CD4-positive, CD25-positive, alpha-beta regulatory T cell (primary cell): ENCODE measurements at places on chromosomes 6 and 20.
A peak's percentile ranks its signal among the peaks of the same experiment; 100 is the strongest.

DNA sequence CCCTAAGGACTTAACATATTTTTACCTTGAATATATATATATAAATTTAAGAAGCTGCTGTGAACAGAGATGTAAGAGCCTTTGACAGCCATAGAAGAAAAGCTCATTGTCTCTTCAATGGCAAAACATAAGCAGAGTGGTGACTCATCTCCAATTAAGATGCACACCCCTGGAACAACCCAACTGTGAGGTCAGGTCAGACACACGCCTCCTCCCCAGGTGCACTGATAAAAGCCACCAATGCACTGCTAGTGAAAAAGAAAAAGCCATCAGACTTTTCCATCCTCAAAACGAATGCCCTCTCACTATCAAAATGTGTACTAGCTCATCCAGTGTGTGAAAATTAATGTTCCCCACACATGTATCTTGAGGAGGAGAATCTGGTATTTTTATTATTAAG lies 100.1 kb downstream of the SMLR1 start:
- DNase-seq, result no peak

GRCh38 chr6:169378620-169379381 lies 125.2 kb upstream of the THBS2 start:
- no peak for DNase-seq

DNA sequence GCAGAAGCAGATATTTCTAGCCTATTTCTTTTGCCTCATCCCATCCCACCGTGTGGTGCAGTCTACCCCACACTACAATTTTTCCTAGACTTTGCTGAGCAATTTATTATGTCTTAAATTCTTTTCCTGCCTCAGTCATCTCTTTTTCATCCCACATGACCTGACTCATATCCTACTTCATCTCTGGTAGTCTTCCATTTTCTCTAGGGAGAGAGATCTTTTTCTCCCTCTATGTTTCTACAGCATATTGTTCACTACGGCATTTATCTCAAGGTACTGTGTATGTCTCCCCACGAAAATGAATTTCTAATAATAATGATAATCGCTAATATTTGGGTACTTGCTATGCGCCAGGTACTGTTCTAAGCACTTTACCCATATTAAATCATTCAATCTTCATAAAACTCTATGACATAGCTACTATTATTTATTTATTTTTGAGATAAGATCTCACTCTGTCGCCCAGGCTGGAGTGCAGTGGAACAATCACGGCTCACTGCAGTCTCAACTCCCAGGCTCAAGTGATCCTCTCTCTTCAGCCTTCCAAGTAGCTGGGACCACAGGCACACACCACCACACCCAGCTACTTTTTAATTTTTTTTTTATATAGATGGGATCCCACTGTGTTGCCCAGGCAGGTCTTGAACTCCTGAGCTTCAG lies 15.6 kb downstream of the PDSS2 start:
- DNase-seq, result no peak

GRCh38 chr20:53708129-53708968 lies 114.7 kb upstream of the ZNF217 start:
- DNase-seq, result peak; percentile 50

DNA sequence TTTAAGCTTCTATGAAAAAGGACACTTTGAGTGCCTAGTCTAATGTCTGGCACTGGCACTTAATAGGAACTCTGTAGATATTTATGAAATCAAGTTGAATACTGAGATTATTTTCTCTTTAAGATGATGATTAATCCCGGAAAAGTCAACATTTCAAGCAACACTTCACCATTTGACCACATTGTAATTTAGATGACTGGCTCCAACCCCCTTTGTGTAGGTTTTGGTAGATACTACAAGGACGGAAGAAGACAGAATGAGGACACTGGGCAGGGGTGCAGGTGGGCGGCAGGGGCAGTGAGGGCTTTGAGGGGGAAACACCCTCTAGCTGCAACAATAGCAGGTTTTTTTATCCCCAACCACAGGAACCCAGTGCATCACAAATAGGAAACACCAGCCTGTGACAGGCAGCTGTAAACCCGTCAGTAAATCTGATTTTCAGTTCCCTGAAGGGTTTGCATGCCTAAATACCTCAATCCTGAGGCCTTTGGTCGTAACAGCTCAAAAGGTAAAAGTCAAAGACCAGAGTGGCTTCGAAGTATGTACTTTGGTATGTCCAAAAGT lies 4.6 kb downstream of the DTNBP1 start:
- DNase-seq, result no peak

- no peak for DNase-seq
Observed at GRCh38 chr6:57097596-57097995, 7.6 kb downstream of the ZNF451 start.

GRCh38 chr6:7975764-7976146 lies 65.2 kb upstream of the TXNDC5 start:
- DNase-seq, result no peak

GRCh38 chr6:157603314-157603940 lies 219.6 kb upstream of the SNX9 start:
- DNase-seq, result no peak

DNA sequence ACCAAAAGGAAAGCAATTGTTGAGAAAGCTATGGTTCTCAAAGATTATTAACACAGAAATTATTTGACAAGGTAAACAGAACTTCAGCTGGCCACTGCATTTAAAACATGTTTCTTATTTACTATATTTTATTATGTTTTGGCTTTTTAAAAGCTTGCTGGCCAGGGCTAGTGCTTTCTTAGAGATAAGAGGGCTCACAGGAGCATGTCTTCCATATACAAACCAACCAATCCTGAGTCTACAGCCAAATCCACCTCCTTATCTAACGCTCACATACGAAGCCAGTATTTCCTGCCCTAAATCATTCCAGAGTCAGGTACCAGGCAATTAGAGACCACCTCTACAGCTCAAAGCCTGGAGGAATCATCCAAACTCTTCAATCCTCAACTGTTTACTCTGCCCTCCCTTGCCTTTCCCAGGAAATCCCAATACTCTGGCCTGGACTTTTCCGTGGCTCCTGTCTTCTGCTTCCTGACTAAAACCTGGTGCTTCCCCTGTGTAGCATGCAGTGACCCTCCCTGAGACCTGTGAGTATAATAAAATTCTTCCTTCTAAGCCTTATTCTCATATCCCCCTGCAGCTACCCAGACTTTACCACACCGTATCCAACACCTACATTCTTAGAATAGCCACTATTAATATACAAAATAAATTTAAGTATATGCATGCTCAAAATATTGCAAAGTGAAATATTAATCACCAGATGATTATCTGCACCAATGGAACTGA lies 33.2 kb downstream of the RANBP9 start:
- DNase-seq, result no peak

GRCh38 chr20:53077373-53078205 lies 105.4 kb downstream of the TSHZ2 start:
- DNase-seq, result no peak

GRCh38 chr6:37221585-37222124 lies 35.9 kb upstream of the TBC1D22B start:
- DNase-seq, result no peak

- DNase-seq, result no peak
Observed at GRCh38 chr20:61299104-61299503, 47.0 kb downstream of the CDH4 start.

GRCh38 chr6:49384904-49385303 lies 78.1 kb downstream of the MMUT start:
- DNase-seq, result no peak

- no peak for DNase-seq
Observed at GRCh38 chr6:5367510-5367909, 106.2 kb downstream of the FARS2 start.

GRCh38 chr6:40299681-40300080 lies 287.5 kb downstream of the LRFN2 start:
- no peak for DNase-seq

DNA sequence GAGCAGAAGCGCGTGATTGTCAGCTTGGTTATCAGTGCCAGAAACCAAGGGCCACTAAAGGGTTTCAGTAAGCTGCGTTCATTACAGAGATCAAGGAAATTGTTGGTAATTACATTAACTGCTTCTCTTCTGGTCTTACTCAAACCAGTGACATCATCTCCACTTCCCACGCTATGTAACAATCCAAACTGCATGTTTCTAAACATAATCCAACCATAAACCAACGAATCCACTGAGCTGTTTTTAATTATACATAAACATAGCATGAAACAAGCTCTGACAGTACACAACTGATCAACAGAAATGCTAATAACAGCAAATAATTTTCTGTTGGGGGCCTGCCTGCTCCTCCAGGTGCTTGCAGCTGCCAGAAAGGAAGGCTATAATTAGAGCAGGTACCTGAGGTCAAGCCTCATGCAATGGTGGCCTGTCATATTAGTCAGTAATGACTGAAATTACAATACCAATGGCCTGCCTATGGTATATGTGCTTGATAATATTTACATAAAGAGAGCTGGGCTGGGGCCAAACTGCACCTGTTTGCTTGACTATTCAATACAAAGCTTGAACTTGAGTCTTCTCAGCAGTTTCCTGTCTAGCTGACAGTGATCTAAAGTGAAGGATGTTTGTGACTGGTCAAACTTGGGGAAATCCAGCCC lies 40.1 kb downstream of the ILRUN start:
- peak; percentile 81 for DNase-seq

DNA sequence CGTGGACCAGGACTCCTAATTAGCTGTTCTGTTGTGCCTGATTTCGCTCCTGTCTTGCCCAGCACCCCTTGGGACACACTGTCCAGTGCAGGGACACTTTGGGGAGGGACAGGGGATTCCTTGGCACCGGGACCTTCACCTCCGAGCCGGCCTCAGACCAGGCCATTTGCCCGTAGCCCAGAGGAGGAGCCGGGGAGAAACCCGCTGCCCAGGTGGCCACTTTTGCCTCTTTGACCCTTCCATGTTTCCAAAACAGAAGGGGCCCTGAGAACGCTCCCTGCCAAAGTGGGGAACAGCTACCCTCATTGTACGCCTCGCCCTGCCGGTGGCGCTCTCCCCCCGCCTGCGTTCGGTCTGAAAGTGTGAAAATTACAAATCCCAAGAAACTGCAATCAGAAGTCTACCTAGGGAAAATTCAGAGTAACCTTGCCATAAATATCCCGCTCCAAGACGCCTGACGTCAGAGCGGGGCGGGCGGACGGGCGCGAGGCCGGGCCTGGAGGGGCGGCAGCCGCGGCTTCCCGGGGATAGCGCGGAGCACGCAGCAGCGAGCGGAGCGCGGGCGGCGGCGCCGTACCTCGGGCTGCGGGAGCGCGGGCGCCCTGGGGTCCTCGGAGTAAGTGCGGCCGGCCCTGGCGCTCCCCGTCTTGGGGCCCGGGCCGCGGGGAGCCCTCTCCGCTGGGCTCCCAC lies at the start of gene DAAM2:
TSS of gene DAAM2 (plus strand) at position 527 of the 690 bp plus-strand sequence. CDS start 63,927 bp downstream, outside the sequence.
- DNase-seq, result no peak

GRCh38 chr6:132144456-132144855 lies 193.3 kb upstream of the CCN2 start:
- DNase-seq, result no peak

DNA sequence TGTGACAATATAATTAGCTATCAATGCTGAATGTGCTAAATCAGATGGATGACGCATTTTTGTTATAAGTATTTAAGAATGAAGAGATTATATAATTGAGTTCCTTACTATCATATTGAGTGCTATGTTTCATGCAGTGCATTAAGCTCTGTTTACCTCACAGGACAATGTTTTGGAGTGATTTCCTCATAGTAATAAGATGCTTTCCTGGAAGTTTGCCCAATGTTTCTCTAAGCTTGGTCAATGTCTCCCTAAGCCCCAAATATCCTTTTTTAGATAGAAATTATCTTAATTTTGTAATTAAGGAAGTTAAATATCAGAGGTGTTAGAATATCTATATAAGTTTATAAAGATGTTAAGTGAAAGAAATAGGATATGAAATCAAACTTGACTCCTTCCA lies 489.6 kb downstream of the MMUT start:
- DNase-seq, result no peak

DNA sequence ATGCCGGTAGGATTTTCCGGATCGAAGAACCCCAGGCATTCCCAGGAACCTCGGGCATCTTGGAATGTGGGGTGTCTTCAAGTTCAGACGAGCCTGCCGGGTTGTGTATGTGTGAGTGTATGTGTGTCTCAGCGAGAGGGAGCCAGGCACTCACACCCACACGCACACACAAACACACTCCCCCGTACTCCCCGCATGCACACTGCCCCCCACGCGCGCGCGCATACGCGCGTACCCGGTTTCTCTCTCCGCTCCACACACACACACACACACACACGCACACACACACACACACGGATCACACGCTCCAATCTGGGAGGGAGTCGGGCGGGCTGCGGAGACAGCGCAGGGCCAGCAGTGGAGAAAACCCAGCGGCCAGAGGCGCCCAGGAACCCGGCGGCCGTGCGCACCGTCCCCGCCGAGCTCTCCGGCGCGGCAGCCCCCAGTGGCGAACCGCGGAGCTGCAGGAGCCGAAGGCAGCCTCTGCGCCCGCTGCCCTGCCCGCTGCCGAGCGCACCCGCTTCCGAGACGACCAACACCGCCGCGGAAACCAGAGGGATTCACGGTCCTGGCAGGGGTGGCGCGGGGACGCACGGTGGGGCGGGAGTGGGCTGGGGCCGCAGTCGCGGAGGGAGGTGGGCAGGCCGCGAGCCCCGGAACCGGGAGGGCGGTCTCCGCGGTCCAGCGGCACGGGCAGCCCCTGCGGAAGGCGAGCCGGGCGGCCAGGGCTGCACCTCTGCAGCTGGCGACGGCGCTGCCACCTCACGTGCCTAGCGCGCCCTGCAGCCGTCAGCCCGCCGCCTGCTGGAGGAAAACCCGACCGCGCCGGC lies at the start of gene LRFN2:
TSS of gene LRFN2 (minus strand) at position 125 of the 830 bp plus-strand sequence.
- DNase-seq, result no peak

GRCh38 chr6:25186919-25187318 lies 92.3 kb upstream of the CARMIL1 start:
- DNase-seq, result no peak
